Left ventricle myocardium superior (tissue), 1 donor: ENCODE measurements at places on chromosomes 4 and X.

DNA sequence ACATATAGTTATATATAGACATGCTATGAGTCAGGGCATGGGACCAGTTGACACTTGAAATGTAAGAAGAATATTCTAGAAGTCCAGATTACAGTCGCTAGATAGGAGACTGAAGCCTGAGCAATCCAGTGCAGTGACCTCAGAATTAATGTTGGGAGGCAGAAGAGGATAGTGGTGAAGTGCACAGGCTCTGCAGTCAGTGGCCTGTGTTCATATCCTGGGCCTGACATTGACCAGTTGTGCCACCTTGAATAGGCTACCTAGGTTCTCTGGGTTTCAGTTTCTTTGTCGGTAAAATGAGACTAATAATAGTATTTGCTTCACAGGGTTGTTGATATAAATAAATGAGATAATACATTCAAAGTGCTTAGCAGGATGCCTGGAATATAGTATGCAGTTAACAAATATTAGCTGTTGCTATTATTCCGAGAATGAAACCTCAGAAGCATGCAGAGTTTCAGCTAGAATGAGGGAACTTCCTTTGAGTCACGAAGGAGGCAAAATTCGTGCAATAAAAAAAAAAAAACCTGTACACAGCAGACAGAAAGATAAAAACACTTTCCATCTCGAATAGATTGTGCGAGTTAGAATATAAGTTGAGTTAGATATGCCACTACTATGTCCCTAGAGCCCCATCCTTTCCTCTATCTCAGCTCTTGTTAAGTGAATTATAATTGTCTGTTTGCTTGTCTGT lies 4.0 kb upstream of the SH2D1A start:
- no peak for DNase-seq

- DNase-seq = peak; percentile 50
Measured at GRCh38 chr4:3418029-3418762, 23.6 kb upstream of the HGFAC start.

GRCh38 chrX:148928811-148929210 lies 428.4 kb downstream of the AFF2 start:
- no peak for DNase-seq

DNA sequence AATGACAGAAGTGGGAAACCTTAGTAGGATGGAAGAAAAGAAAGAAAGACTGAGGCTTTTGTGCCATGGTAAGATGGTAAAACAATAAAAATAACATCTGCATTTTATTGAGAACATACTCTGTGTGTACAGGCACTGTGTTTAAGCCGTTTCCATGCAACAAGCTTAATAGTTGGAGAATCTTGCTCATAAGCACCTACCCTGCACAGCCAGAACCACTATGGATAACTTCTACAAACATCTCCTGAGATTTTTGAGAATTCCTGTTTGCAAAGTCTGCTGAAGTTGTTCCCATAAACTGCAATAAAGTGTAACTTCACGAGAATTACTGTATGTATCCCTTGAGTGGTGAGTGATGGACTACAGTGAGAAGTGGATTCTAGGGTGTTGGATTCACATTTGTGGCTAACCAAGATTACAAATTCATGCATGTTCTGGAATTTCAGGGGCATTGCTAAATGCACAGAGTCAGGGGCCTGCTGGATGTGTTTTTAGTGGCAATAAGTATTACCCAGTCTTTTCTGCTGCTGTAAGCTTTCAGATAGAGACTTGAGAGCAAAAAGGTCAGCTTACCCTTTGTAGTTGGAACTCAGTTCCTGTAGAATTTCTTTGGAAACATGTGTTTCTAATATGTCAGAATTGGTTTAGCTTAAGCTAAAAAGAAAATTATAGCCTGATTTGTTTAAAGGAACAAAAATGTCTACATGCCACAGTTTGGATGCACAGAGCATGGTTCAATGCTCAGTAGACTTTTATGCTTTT lies 132.5 kb downstream of the AFF1 start:
- no peak for DNase-seq

DNA sequence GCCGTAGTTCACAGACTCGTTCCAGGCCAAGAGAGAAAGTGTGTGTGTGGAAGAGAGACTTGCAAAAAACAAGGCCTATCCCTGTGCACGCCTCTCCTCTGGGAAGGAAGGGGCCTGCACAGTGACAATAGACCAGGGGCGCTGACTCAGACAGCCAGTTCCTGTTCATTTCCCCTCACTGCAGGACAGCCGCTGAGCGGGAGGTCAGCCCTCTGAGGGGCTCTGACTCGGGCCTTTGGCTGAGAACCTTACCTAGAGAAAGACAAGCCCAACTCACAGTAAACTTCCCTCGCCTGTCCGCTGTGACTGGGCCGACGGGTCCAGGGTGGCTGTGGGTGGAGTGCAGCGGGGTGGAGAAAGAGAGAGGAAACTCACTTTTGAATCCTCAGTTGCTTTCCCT lies 52.1 kb downstream of the RTL5 start:
- DNase-seq = peak; percentile 42

GRCh38 chrX:39736216-39737211 lies 361.2 kb downstream of the BCOR start:
- DNase-seq = peak; percentile 91

DNA sequence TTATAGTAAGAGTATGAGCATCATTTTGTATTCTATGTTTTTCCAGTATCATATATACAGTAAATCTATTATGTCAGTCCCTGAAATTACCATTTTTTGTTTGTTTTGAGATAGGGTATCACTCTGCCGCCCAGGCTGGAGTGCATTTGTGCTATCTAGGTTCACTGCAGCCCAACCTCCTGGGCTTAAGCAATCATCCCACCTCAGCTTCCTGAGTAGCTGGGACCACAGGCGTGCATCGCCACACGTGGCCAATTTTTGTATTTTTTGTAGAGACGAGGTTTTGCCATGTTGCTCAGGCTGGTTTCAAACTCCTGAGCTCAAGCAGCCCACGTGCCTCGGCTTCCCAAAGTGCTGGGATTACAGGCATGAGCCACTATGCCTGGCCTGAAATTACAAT lies 85.6 kb downstream of the ZNF330 start:
- no peak for DNase-seq

DNA sequence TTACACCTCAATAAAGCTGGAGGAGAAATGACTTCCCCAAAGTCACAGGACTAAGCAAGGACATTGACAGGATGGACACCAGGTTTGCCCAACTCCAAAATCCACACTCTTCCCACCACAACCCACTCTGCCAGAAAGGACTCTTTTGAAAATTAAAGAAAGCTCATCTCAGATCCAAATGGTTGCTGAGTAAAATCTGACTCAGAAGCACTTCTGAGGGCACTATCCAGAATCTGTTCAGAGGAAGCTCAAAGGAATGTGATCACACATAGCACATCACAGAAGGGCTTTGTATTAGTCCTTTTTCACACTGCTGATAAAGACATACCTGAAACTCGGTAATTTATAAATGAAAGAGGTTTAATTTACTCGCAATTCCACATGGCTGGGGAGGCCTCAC lies 155.5 kb downstream of the RAB28 start:
- no peak for DNase-seq

GRCh38 chr4:168451331-168451730 lies 29.0 kb downstream of the DDX60L start:
- no peak for DNase-seq

- no peak for DNase-seq
Measured at GRCh38 chrX:10660171-10660570, 39.8 kb upstream of the MID1 start.

GRCh38 chr4:150248181-150248580 lies 169.9 kb downstream of the DCLK2 start:
- DNase-seq = no peak

DNA sequence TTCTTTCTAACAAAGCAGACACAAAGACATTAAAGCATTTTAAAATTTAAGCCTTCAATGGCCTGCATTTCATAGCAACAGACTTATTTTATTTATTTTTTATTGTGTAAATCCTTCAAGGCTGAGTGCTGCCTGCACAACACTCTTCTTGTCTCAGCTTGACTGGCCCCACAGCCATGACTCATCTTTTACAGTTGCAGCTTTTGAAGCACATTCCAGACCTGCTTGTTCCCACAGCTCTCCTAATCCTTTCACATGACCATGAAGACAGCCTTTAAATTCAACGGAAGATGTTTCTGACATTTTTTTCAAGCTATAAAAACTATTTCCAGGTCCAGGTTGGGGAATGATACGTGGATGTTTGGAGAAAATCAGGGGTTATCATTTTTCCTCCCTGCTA lies 276.9 kb upstream of the TACR3 start:
- DNase-seq = no peak
